ENCODE measurements at places on chromosomes 11 and 22. TPM values are rescaled to one million over a fixed set of nuclear protein-coding genes. Genes with fewer than 3 reads are reported as not detected.

TBX10 gene
- not detected for polyA plus RNA-seq

TUB gene
- polyA plus RNA-seq: 18.7 TPM

CAPN5 gene
- polyA plus RNA-seq: 12.9 TPM

LYVE1 gene
- polyA plus RNA-seq: 92.2 TPM

SLC25A17 gene
- 21.0 TPM for polyA plus RNA-seq

CHADL gene
- 5.4 TPM for polyA plus RNA-seq

MMP27 gene
- not detected for polyA plus RNA-seq

RAG1 gene
- 8.9 TPM for polyA plus RNA-seq

OVCH2 gene
- 0.26 TPM for polyA plus RNA-seq

MMP1 gene
- polyA plus RNA-seq: 0.88 TPM

ZNF280B gene
- 4.0 TPM for polyA plus RNA-seq

TCN1 gene
- polyA plus RNA-seq: not detected
